Endothelial cell (in vitro differentiated cells): ENCODE measurements at places on chromosomes 16 and 17. TPM values are rescaled to one million over a fixed set of nuclear protein-coding genes. Genes with fewer than 3 reads are reported as not detected.

DNA sequence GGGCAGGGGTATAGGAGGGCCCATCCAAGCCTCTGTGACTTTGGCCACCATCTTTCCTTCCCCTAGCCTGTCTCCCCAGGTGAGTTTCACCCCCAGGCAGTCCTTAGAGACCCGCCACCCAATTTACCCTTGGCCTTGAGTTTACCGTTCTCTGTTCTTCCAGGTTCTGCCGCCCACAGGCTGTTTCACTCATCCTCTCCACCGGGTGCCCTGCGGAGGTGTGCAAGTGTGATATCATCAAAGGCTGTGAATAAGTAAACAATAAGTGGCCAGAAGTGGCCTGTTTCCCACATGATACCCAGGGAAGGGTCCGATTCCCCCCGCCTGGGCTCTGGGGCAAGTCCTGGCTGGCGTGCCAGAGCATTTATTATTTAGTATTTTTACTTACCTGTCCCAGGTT is 15.1 kb upstream of the TLCD3B start:
- peaks cover 4% of the 10 kb centered on the region for H3K4me1 ChIP-seq
- H3K27ac ChIP-seq = no peak overlapping the region
- peaks cover 9% of the 10 kb centered on the region for H3K36me3 ChIP-seq
- no peak overlapping the region for H3K4me3 ChIP-seq

The KRTAP4-1 gene
- not detected for total RNA-seq

The OTOA gene
- not detected for total RNA-seq

DNA sequence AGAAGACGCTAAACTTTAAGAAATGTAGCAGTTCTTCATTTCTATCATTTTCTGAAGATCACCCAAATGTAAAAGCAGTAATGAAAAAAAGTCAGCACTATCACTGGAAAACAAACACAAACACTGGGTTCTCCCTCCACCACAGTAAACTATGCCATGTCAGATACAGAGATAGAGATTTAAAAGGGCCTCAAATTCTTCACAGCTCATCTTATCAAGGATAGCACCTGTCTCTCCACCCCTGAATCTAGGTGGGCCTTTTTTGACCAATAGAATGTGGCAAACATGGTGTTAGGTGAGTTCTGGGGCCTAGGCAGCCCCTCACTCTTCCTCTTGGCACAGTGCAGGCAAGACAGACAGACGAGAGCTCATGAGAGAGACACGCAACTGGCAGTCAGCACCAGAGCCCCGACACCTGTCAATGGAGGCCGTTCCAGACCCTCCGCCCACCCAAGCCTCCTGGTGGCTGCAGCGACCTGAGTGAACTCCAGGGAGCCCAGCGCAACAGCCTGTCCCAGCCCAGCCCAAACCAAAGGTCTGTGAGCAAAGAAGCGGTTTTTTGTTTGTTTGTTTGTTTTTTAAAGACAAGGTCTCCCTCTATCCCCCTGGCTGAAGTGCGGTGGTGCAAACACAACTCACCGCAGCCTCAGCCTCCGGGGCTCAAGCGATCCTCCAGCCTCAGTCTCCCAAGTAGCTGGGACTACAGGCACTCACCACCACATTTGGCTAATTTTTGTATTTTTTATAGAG is 79.8 kb downstream of the TBC1D16 start:
- no peak overlapping the region for H3K4me3 ChIP-seq
- no peaks in the 10 kb centered on the region for H3K27me3 ChIP-seq
- peaks cover 4% of the 10 kb centered on the region for H3K36me3 ChIP-seq
- no peak overlapping the region for H3K27ac ChIP-seq

The WSCD1 gene
- 43.9 TPM for total RNA-seq

DNA sequence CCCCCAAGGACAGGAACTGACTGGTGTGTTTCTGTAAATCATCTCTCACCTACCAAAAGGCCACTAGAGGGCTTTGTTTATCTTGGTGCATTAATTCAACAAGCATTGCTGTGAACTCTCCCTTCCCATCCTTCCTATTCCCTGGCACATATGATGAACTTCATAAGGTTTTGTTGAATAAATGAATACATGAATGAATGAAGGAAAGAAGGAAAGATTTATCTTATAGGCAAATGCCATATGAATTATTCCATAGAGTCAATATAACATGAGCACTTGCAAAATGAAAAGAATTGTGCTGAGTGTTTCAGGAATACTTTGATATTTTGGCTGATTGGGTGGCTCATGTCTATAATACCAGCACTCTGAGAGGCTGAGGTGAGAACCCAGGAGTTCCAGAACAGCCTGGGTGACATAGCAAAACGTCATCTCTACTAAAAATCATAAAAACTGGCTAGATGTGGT is 4.3 kb downstream of the SPDYE4 start:
- no peak for DNase-seq
- no peaks in the 10 kb centered on the region for H3K36me3 ChIP-seq
- H3K27me3 ChIP-seq = peaks cover 18% of the 10 kb centered on the region

GRCh38 chr16:49643429-49644144 is 212.3 kb downstream of the ZNF423 start:
- H3K36me3 ChIP-seq = peaks cover 25% of the 10 kb centered on the region
- no peak for DNase-seq
- peaks cover 20% of the 10 kb centered on the region for H3K27me3 ChIP-seq
- H3K27ac ChIP-seq = no peak overlapping the region
- H3K4me3 ChIP-seq = no peak overlapping the region
